Parietal lobe (tissue), 2 donors: ENCODE measurements at places on chromosomes 1 and 21. TPM values are rescaled to one million over a fixed set of nuclear protein-coding genes. Genes with fewer than 3 reads are reported as not detected.

NECTIN4 gene
- not detected for total RNA-seq

SPATA21 gene
- total RNA-seq: 0.31 TPM

FCRL6 gene
- total RNA-seq: not detected

ASAP3 gene
- 9.7 TPM for total RNA-seq

MR1 gene
- 0.63 TPM for total RNA-seq

HSD3B2 gene
- total RNA-seq: not detected

FTCD gene
- total RNA-seq: 2.2 TPM

RIPK4 gene
- total RNA-seq: under 0.01 TPM

FYB2 gene
- total RNA-seq: 0.94 TPM

NCMAP gene
- total RNA-seq: not detected

PPM1J gene
- 3.4 TPM for total RNA-seq

DDX59 gene
- total RNA-seq: 20.0 TPM

KCNJ6 gene
- 11.0 TPM for total RNA-seq

SEMA4A gene
- total RNA-seq: 34.4 TPM

SLC45A3 gene
- 3.8 TPM for total RNA-seq

NKAIN1 gene
- total RNA-seq: 48.8 TPM

CXADR gene
- 261 TPM for total RNA-seq

RORC gene
- total RNA-seq: not detected

RRAGC gene
- total RNA-seq: 19.7 TPM

MCOLN2 gene
- not detected for total RNA-seq

WNT9A gene
- total RNA-seq: 2.8 TPM

ADAMTS4 gene
- 0.31 TPM for total RNA-seq

C1orf232 gene
- not detected for total RNA-seq

RNF186 gene
- total RNA-seq: not detected

FGGY gene
- total RNA-seq: 13.1 TPM

TBX15 gene
- total RNA-seq: 0.31 TPM

CLDN17 gene
- not detected for total RNA-seq

SPRR5 gene
- total RNA-seq: not detected

IL19 gene
- total RNA-seq: not detected

TRIM46 gene
- total RNA-seq: 36.3 TPM

C8B gene
- not detected for total RNA-seq

SH2D5 gene
- 0.31 TPM for total RNA-seq

LAX1 gene
- total RNA-seq: not detected

CENPF gene
- 30.0 TPM for total RNA-seq

CD48 gene
- not detected for total RNA-seq

MUL1 gene
- 14.4 TPM for total RNA-seq

NR5A2 gene
- not detected for total RNA-seq

KCNE2 gene
- not detected for total RNA-seq

DNASE2B gene
- not detected for total RNA-seq

ECM1 gene
- 2.8 TPM for total RNA-seq

ANKRD65 gene
- total RNA-seq: 1.6 TPM

SV2A gene
- 75.7 TPM for total RNA-seq

FAM163A gene
- total RNA-seq: 0.31 TPM

LRRC39 gene
- 8.8 TPM for total RNA-seq

AIRE gene
- total RNA-seq: not detected

S100A8 gene
- 1.6 TPM for total RNA-seq

ASCL5 gene
- total RNA-seq: not detected

CYP4B1 gene
- not detected for total RNA-seq
